ENCODE measurements at places on chromosomes 7 and 10.

- DNase-seq: no peak
These were observed 97.0 kb downstream of the ANKRD61 start for GRCh38 chr7:6128205-6128604.

DNA sequence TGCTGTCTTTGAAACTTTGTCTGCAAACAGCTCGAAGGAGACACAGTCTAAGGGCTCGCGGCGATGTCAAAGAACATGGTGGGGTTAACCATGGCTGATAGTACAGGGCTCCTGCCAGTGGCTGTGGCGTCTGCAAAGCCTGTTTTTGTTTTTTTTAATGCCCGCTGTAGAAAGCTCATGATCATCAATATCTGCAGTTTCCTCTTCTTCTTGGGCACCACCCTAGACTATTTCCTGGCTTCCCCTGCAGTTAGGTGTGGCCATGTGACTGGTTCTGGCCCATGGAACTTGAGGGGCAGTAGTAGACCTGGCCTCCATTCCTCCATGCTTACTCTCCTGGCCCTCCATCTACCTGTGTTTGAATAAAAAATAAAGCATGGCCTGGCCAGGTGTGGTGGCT is 21.8 kb upstream of the SAMD8 start:
- DNase-seq: no peak

GRCh38 chr7:33192695-33193291 is 63.4 kb downstream of the BBS9 start:
- DNase-seq: peak; percentile 5

DNA sequence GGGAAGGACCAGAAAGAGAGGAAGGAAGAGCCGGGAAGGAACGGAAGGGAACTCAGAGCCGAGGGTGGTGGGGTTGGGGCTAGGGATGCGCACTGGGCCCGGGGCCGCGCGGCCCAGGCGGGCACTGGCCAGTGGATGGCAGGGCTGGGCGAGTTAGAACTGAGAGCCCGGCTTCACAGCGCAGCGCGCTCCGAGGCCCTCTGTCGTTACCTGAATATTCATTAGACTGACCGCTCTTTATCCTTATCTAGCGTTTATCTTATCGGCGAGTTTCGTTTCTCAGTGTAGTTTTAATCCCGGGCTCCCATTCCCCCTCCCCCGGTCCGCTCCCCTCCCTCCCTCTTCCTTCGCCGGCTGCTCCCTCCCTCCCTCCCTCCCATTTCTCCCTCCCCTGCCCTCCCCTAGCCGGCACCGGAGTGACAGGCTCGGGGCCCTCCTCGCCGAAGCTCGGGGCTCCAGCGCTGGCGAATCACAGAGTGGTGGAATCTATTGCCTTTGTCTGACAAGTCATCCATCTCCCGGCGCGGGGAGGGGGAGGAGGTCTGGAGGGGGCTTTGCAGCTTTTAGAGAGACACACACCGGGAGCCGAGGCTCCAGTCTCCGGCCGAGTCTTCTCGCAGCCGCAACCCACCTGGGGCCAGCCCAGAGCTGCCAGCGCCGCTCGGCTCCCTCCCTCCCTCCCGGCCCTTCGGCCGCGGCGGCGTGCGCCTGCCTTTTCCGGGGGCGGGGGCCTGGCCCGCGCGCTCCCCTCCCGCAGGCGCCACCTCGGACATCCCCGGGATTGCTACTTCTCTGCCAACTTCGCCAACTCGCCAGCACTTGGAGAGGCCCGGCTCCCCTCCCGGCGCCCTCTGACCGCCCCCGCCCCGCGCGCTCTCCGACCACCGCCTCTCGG is at the start of gene PAX2:
Gene PAX2 (plus strand): TSS at position 596 of the 895 bp plus-strand sequence. CDS start 679 bp downstream, outside the sequence.
- no peak for DNase-seq

Data from inflammatory macrophage treated with lipopolysaccharide for 4 hours (primary cell).